ENCODE measurements at places on chromosomes 5 and 9. TPM values are rescaled to one million over a fixed set of nuclear protein-coding genes. Genes with fewer than 3 reads are reported as not detected.
A peak's percentile ranks its signal among the peaks of the same experiment; 100 is the strongest.

The ZCCHC7 gene
- total RNA-seq: 22.1 TPM

DNA sequence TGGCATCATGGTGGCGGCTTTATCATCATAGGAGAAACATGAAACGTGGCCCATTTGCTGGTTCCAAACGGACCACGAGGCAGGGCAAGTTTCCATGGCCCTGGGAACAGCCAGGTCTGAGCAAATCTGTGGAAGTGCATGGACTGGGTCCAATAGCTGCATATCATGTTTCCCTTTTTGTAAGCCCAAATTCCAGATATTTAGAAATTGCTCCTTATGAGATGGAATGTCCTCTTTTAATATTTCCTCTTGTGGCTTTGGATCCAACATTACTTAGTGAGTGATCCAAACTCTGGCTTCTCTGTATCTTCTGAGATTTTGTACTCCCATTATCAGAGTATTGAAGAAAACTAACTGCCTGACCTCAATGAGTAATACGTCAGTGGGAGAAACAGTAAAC lies 79.8 kb upstream of the FBXL7 start:
- DNase-seq: no peak

GRCh38 chr5:73674669-73675004 lies 48.6 kb downstream of the ARHGEF28 start:
- DNase-seq: no peak

- DNase-seq: no peak
Observed at GRCh38 chr5:156367597-156367996, 40.6 kb downstream of the SGCD start.

DNA sequence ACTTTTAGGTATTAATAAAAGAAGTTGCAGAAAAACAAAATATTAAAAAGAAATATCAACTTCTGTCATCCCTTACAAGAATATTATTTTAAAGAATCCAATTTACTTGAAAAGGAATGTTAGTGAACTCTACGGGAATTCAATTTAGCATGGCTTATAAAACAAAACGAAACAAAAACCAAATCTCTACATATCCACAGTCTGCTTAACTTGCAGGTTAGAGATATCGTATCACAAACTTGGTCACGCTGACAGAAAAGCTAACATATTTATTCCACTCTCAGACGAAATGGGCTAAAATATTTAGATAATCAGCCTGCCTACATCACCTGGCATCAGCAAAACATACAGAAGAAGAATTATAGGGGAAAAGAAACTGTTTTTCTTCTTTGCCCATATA lies 92.7 kb downstream of the MPDZ start:
- DNase-seq: no peak

DNA sequence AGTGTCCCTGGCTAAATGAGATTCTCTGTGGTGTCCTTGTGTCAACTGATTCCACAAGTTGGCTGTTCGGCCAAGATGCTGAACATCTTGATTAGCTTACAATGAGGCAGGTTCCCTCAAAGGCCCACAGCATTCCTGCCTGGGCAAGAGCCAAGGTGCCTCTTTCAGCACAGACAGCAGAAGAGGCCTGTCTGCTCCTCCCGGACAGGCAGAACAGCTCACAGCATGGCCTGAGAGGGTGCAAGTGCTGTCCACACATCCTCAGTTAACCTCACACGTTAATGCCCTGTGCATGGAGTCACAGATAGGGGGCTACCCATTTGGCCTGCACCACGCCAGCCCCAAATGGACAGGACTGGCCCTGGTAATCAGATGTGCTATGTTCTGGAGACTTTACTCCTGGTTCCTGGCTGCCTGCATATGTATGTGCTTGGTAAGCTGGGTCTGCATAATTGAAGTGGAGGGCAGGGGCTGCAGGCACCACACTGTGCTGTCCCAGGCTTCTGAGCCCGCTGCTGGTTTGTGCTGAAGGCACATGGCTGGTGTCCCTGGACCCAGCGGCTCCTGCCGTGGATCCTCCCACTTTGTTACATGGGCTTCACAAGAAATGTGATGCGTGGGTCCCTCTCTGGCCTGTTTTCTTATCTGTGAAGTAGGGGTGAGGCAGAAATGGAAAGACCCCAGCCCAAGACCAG lies 8.9 kb downstream of the CSF2 start:
- DNase-seq: no peak

The PCDHGB2 gene
- total RNA-seq: 0.91 TPM

DNA sequence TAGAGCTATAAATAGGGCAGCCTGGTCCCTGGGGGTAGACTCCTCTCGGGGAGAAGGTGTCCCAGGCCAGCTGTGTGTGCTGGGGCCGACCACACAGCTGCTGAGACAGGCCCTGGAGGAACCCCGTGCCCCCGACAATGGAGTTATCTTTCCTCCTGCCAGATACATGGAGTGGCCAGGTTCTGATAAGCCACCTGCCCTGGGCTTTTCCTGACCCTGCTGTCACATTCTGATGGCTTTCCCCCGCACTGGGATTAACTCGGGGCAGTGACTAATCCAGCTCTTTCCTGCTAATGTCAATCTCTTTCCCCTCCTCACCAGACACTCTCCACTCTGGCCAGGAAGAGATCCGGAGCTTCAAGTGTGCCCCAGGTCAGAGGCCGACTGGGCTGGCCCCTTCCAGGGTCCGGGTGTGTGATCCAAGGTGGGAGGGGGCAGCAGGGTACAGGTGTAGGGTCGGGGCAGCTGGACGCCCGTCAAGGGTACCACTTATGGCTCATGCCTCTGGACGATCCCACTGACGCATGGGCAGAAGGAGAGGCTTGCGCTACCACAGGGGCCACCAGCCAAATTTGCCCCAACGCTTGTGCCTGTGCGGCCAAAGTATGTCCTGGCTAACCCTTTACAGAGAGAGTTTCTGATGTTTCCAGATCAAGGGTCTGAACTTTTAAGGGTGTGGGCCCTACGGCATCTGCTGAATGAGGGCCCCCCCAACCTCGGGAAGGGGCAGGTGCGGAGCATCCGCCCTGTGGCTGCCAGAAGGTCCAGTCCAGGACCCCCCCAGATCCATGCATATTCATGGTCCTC lies 20.6 kb upstream of the COL5A1 start:
- DNase-seq: no peak

- DNase-seq: no peak
Observed at GRCh38 chr5:16253856-16254255, 74.3 kb upstream of the MARCHF11 start.

DNA sequence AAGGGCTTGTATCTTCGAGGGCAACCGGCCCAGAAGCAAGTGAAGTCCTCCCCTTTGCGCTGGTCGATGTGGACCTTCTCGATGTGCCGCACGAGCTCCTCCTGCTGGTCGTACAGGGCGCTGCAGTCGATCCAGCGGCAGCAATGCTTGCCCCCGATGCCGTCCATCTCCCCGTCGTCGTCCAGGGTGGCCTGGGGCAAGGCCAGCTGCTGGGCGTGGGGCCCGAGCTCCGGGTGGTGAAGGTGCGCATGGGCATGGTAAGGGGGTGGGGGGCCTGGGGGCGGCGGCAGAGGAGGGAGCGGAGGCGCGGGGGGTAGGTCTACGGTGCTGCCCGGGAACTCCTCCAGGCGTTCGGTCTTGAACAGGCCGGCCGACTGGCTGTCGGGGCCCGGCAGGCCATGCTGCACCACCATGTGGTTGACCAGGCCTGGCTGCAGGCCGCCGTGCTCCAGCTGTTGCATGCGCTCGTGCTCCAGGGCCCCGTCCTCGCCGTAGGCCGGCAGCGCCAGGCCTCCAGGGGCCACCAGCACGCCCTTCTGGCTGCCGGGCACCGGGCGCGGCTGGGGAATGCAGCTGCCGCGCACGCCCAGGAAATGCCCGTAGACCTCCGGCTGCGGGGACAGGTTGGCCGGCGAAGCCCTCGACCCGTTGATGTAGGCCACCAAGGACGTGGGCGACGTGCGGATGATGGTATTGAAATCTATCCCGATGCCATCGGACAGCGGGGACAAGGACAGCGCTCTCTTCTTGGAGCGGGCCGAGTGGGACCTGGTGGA lies 181.8 kb downstream of the GLIS3 start:
- DNase-seq: peak; percentile 18

The MYOT gene
- total RNA-seq: not detected

GRCh38 chr9:82582693-82583092 lies 480.2 kb downstream of the RASEF start:
- no peak for DNase-seq

- no peak for DNase-seq
Observed at GRCh38 chr9:14451949-14452348, 138.0 kb upstream of the NFIB start.

DNA sequence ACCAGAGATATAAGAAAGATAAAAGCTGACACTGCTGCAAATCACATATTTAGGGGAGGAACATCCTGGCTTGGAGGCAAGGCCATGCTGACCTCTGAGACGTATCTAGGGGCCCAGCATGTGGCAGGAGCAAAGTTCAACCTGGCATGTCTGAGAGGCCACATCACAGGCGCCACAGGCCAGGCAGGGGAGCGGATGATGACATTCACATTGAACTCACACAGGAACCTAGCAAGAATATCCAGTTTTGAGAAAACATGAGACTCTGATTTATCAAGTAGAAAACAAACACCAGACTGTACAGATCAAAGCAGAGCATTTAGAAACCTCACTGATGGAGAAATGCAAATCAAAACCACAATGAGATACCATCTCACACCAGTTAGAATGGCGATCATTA lies 64.2 kb upstream of the STK32A start:
- no peak for DNase-seq

The LURAP1L gene
- not detected for total RNA-seq

The TEX10 gene
- total RNA-seq: 30.0 TPM

The ADAMTS12 gene
- not detected for total RNA-seq

- DNase-seq: no peak
Observed at GRCh38 chr5:58542709-58543108, 40.2 kb upstream of the RAB3C start.

- peak; percentile 29 for DNase-seq
Observed at GRCh38 chr9:105414947-105415661, 32.7 kb upstream of the FSD1L start.

- no peak for DNase-seq
Observed at GRCh38 chr9:137430723-137431415, 7.7 kb downstream of the NOXA1 start.

DNA sequence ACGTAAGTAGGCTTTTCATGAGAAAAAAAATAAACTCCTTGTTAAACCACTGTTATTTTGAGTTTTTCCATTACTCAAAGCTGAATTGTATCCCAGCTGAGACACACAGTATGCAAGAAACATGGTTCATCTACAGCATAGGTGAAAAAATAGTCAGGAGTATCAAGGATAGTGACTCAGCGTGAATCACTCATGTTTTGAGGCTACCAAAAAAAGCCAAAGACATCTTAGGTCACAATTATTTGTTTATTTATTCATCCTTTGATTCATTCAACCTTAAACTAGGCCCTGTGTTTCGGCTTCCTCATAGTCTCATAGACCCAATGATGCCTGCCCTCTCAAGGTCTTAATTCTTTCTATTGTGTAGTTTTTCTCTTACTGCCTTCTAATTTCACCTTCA lies 32.9 kb upstream of the STX17 start:
- DNase-seq: no peak

GRCh38 chr5:19676895-19677294 lies 311.1 kb downstream of the CDH18 start:
- DNase-seq: no peak

- no peak for DNase-seq
Observed at GRCh38 chr5:95801532-95801931, 21.0 kb downstream of the GLRX start.

- no peak for DNase-seq
Observed at GRCh38 chr5:90201923-90202322, 207.6 kb downstream of the CETN3 start.

- DNase-seq: no peak
Observed at GRCh38 chr5:127840198-127840524, 137.0 kb downstream of the CCDC192 start.

- no peak for DNase-seq
Observed at GRCh38 chr9:86041311-86041741, 58.0 kb downstream of the GOLM1 start.

DNA sequence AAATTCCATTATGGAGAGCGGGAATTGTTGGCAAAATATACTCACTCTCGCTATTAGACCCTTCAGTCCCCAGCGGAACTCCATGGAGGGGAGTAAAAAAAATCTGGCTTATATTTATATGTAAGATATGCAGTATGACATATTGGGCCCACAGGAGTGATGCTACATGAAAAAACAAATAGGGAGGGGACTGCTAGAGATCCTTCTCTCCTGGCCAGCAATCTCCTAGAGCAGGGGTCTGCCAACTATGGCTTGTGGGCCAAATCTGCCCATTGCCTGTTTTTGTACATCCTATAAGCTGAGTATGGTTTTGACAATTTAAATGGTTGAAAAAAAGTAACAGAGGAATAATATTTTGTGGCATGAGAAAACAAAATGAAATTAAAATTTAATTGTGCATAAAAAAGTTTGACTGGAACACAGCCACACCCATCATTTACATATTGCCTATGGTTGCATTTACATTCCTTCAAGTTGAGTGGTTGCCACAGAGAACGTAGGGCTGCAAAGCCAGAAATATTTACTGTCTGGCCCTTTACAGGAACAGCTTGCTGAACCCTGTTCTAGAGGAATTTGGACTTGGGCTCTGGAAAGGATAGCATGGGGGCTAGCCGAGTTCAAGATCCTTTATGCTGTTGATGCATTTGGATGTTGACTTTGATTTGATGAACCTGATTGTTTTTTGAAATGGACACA lies 197.3 kb upstream of the CLINT1 start:
- no peak for DNase-seq

The IFNE gene
- not detected for total RNA-seq

The PCDHB14 gene
- total RNA-seq: not detected

All from activated T-helper 2 cell treated with anti-CD3 and anti-CD28 coated beads, Interferon-gamma antibody, Interleukin-2, Interleukin-4, amounts not matched to agents 10 μg/mL and 5 μg/mL and 100 μg/mL, durations not matched to agents 14 hours and 24 hours and 36 hours (primary cell).